ENCODE measurements at places on chromosomes 4 and X. TPM values are rescaled to one million over a fixed set of nuclear protein-coding genes. Genes with fewer than 3 reads are reported as not detected.

DRD5 gene
- not detected for total RNA-seq

RBM46 gene
- total RNA-seq: not detected

MAGEE1 gene
- 3.2 TPM for total RNA-seq

GRCh38 chr4:40369437-40370274, 34.5 kb downstream of the CHRNA9 start:
- no peak overlapping the region for H3K27ac ChIP-seq
- DNase-seq: no peak
- no peaks in the 10 kb centered on the region for H3K36me3 ChIP-seq
- H3K4me3 ChIP-seq: no peak overlapping the region

- H3K36me3 ChIP-seq: no peaks in the 10 kb centered on the region
- no peak overlapping the region for H3K27ac ChIP-seq
- peaks cover 20% of the 10 kb centered on the region for H3K4me1 ChIP-seq
- H3K27me3 ChIP-seq: peaks cover 3% of the 10 kb centered on the region
Observed at GRCh38 chr4:77072195-77072753, 3.5 kb downstream of the CCNI start.

Data from endothelial cell (in vitro differentiated cells).